ENCODE measurements at places on chromosomes 5 and 9.

GRCh38 chr9:88733651-88734421, 198.9 kb downstream of the NXNL2 start:
- no peaks in the 10 kb centered on the region for H3K27me3 ChIP-seq
- peaks cover 29% of the 10 kb centered on the region for H3K4me1 ChIP-seq

DNA sequence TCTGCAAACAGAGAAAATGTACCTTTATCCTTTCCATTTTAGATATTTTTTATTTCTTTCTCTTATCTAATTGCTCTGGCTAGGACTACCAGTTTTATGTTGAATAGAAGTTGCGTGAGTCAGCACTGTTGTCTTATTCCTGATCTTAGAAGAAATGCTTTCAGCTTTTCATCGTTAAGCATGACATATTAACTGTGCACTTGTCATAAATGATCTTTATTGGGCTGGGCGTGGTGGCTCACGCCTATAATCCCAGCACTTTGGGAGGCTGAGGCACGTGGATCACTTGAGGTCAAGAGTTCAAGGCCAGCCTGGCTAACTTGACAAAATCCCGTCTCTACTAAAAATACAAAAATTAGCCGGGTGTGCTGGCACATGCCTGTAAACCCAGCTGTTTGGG, 8.2 kb upstream of the ECM2 start:
- no peaks in the 10 kb centered on the region for H3K4me1 ChIP-seq
- no peak overlapping the region for H3K27ac ChIP-seq
- DNase-seq, result no peak
- no peak overlapping the region for H3K4me3 ChIP-seq
- no peaks in the 10 kb centered on the region for H3K36me3 ChIP-seq

DNA sequence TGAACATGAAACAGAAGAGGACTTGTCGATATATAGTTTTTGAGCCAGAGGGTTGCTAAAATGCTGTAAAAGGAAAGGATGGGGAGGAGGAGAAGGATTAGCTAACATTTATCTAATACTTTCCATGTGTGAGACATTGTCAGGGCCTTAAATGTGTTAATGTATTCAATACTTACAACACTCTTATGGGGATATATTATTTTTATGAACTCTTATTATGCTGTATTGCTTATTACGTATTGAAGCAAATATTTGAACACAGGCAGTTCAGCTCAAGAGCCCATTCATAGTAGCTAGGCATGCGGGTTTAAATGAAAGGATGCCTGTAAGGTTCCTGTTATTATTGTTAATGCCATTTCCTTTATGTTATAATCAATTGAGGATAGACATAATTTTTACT, 391.5 kb downstream of the CCDC171 start:
- no peaks in the 10 kb centered on the region for H3K36me3 ChIP-seq
- no peaks in the 10 kb centered on the region for H3K27me3 ChIP-seq
- H3K4me1 ChIP-seq, result no peaks in the 10 kb centered on the region
- no peak overlapping the region for H3K27ac ChIP-seq
- DNase-seq, result no peak
- H3K4me3 ChIP-seq, result no peak overlapping the region

GRCh38 chr5:157443041-157443549, 16.9 kb upstream of the NIPAL4 start:
- no peaks in the 10 kb centered on the region for H3K27me3 ChIP-seq
- no peaks in the 10 kb centered on the region for H3K36me3 ChIP-seq
- no peak overlapping the region for H3K4me3 ChIP-seq
- DNase-seq, result no peak
- no peaks in the 10 kb centered on the region for H3K4me1 ChIP-seq

GRCh38 chr5:14463629-14464028, 118.0 kb upstream of the OTULINL start:
- DNase-seq, result peak; percentile 96
- H3K27me3 ChIP-seq, result no peaks in the 10 kb centered on the region
- no peak overlapping the region for H3K4me3 ChIP-seq
- peaks cover 23% of the 10 kb centered on the region for H3K36me3 ChIP-seq

- no peak for DNase-seq
- no peaks in the 10 kb centered on the region for H3K27me3 ChIP-seq
- no peak overlapping the region for H3K27ac ChIP-seq
- H3K4me1 ChIP-seq, result no peaks in the 10 kb centered on the region
- H3K4me3 ChIP-seq, result no peak overlapping the region
- no peaks in the 10 kb centered on the region for H3K36me3 ChIP-seq
Observed at GRCh38 chr5:99315413-99316183, 386.8 kb upstream of the CHD1 start.

GRCh38 chr9:22416692-22417060, 29.9 kb upstream of the DMRTA1 start:
- H3K4me1 ChIP-seq, result peaks cover 29% of the 10 kb centered on the region
- H3K4me3 ChIP-seq, result peak overlapping the region; percentile 33
- no peaks in the 10 kb centered on the region for H3K27me3 ChIP-seq
- DNase-seq, result peak; percentile 75
- H3K27ac ChIP-seq, result peak overlapping the region; percentile 80

DNA sequence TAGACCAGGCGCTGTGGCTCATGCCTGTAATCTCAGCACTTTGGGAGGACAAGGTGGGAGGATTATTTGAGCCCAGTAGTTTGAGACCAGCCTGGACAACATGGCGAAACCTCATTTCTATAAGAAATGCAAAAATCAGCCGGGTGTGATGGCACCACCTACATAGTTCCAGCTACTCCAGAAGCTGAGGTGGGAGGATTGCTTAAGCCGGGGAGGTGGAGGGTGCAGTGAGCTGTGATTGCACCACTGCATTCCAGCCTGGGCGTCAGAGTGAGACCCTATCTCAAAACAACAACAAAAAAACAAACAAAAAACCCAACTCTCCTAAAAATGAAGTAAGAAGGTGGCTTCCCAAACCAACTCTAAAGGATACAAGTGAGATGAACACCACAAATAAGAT, 23.0 kb downstream of the IARS1 start:
- H3K4me1 ChIP-seq, result no peaks in the 10 kb centered on the region
- no peak overlapping the region for H3K4me3 ChIP-seq

DNA sequence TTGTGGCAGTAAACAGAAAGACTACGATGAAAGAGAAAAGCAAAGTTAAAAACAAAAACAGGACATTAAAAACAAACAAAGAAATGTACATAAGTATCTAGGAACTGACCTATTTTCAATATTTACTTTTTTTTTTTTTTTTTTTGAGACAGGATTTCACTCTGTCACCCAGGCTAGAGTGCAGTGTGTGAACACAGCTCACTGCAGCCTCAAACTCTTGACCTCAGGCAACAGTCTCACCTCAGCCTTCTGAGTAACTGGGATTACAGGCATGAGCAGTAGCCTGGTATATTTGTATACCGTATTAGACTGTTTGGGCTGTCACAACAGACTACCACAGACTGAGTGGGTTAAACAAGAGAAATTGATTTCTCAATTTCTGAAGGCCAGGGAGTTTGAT, 1189.1 kb downstream of the CDH9 start:
- H3K4me3 ChIP-seq, result no peak overlapping the region
- H3K27me3 ChIP-seq, result no peaks in the 10 kb centered on the region
- H3K27ac ChIP-seq, result no peak overlapping the region
- no peaks in the 10 kb centered on the region for H3K4me1 ChIP-seq
- no peak for DNase-seq
- H3K36me3 ChIP-seq, result no peaks in the 10 kb centered on the region

DNA sequence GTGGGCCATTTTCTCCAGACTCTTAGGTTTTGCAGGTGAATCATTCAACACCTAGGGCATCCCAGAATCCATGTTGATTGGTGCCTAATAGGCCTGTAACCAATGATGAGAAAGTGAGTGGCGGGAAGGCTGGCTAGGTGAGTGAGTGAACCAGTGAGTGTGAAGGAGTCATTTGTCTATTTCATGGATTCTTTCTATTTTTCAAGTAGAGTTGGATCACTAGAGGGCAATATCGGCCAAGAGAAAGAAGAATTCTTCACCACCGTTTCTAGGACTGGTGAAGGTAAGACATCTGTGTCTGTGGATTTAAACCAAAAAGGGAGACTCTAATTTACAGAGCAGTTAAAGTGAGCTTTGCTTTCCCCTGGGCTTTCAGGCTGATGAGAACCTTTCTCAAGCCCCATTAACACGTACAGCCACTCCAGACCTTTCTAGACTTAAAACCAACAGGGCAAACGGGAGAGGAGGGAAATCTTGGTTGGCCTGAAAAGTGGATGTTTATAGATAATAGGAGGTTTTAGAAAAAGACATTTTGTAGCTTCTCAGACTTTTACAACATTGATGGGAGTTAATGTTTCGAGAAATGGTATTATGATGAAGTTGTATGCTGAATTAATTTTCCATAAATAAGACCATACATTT, 114.3 kb upstream of the IL12B start:
- H3K36me3 ChIP-seq, result no peaks in the 10 kb centered on the region
- peak; percentile 12 for DNase-seq
- no peaks in the 10 kb centered on the region for H3K27me3 ChIP-seq
- H3K27ac ChIP-seq, result no peak overlapping the region

DNA sequence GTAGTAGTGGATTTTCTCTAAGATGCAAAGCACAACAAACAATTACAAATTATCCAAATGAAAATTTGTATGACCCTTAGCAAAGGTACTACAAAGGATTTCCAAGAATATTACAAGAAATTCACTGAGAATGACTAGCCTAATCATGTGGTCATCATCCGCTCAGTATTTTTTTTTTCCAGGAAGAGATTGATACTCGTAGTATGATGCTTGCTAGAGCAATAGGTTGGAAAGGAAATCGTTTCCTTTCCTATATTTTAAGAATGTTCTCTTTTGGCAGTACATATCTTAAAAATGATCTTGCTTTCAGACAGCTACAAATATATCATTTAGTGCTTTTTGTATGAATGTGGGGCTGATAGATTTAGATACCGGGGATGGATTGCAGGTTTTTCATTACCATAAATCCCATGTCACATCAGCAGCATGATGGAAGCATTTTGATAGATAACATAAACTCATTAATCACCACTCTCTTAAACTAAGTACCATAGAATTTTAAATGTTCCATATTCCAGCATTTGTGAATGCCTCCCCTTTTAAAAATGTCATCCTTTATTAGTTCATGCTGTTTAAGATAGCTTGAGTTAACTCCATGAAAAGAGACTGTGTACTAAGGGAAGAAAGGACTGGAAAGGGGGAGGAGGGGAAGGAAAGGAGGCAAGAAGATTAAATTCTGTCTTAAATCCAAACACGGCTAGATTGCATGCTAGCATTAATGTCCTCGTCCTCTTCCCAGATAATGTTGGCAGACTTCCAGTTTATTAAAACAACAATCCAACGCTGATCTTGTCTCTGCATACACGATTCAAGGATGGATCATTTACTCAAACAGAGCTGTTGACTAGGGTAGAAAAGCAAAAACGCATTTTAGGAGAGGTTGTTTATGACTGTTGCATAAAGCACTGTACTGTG, 311.7 kb upstream of the ZNF608 start:
- H3K27ac ChIP-seq, result no peak overlapping the region
- no peaks in the 10 kb centered on the region for H3K36me3 ChIP-seq
- peak; percentile 53 for DNase-seq
- peaks cover 11% of the 10 kb centered on the region for H3K4me1 ChIP-seq
- no peak overlapping the region for H3K4me3 ChIP-seq

DNA sequence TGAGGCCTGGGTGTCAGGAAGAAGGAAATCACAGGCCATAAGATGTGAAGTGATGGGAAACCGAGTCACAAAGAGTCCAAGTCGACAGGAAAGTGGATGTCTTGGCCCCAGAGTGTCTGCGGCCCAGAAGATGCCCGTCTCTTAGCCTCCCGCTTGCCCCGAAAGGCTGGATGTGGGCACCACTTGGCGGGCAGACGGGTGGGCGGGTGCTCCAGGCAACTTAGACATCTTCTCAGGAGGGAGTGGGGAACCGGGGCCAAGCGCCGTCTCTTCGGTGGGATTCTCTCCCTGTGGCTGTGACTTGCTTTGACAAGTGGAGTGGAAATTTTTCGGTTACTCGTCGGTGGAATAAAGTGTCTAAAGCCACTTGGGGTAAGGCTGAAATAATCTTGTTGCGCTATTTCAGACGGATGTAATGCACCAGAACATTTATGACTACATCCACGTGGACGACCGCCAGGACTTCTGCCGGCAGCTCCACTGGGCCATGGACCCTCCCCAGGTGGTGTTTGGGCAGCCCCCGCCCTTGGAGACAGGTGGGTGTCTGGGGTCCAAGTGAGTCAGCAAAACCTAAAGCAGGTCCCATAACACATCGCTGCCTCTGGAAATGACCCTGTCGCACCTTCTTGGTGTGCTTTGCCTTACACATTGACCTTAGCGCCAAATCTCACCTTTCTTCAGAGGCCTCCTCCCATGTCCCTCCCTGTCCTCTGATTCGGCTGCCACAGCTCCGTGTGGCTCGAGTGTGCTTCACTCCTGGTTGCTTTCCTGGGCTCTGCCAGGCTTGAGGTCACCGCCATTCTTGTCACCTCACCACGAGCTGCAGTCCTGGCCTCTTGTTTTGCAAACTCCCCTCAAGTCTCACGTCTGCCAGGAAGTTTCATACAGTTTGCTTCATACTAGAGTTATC, 20.4 kb upstream of the EXOC3 start:
- DNase-seq, result no peak
- no peaks in the 10 kb centered on the region for H3K27me3 ChIP-seq
- no peaks in the 10 kb centered on the region for H3K4me1 ChIP-seq
- no peak overlapping the region for H3K27ac ChIP-seq
- no peak overlapping the region for H3K4me3 ChIP-seq

DNA sequence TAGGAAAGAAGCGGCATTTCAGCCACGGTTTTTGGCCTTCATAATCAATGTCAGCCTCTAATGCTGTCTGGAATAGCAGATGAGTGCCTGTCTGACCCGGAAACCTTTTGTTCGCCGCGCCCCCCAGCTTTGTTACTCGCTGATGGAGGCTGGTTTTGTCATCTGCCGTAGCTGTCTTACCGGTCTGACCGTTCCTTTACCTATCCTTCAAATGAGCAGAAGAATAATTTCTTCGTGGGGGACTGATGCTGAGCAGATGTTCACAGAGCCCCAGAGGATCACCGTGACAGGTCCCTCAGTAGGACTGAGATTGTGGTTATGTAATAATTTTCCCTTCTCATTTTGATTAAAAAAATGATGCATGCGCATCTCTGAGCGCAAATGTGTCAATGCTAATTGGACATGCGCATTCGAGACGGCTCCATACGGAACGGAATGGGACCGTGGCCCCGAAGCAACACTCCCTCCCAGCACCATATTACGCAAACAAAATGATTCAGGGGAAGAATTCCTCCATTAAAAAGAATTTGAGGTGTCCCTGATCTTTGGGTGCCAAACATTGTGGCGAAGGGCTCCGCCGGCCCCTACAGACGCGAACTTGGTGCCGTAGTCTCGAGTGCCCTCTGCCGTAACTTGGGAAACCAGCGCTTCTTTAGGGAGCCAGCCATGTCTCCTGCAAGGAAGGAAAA, 27.6 kb downstream of the TLX3 start:
- H3K4me1 ChIP-seq, result peaks cover 7% of the 10 kb centered on the region
- H3K27me3 ChIP-seq, result peaks cover 8% of the 10 kb centered on the region
- no peaks in the 10 kb centered on the region for H3K36me3 ChIP-seq
- H3K4me3 ChIP-seq, result peak overlapping the region; percentile 66

DNA sequence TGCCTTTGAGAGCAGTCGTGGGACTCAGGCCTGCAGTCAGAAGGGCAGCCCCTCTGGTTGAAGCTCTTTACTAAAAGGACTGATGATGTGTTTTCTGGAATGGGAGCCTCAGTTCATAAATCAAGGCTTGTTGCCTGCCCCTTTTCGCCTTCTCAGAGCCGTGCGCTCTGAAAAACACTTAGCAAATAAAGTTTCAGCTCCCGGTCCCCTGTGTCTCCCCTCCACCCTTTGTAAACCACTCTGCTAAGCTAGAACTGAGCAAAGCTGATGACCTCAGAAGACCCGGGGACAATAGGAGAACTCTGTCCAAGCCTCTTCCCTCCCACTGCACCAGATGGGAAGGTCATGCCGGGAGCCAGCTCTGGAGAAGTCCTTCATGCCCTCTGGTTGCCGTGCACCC, 39.3 kb upstream of the ADRA1B start:
- no peak overlapping the region for H3K4me3 ChIP-seq
- H3K36me3 ChIP-seq, result no peaks in the 10 kb centered on the region
- no peak for DNase-seq
- H3K4me1 ChIP-seq, result no peaks in the 10 kb centered on the region
- H3K27ac ChIP-seq, result no peak overlapping the region
- H3K27me3 ChIP-seq, result no peaks in the 10 kb centered on the region
